Lung microvascular endothelial cell (primary cell): ENCODE measurements at places on chromosomes 13 and 19.

DNA sequence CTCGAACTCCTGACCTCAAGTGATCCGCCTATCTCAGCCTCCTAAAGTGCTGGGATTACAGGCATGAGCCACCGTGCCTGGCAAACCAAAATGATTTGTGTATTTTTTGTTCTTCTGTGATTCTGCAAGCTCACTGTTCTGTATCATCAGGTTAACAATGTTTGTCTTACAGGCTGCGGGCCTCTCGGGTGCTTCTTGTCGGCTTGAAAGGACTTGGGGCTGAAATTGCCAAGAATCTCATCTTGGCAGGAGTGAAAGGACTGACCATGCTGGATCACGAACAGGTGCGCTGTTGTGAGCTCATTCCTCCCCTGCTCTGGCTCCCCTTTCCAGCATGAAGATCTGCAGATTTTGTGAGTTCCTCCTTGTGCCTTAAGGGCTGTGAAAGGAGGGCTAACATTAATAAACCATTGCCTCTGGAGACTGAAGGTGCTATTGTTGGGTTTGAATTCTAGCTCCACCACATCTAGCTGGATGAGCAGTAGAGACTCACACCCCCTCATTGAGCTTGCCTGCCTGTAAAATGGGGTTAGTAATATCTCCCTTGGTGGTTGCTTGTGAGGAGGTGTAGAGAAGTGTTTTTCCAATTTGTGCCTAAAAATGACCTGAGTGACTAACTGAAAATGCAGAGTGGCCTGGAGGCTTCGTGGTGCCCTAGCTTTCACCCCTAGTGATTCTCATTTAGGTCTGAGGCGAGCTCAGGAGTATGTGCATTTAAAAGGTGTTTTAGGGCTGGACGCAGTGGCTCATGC lies 12.9 kb downstream of the SAE1 start:
- DNase-seq = no peak

DNA sequence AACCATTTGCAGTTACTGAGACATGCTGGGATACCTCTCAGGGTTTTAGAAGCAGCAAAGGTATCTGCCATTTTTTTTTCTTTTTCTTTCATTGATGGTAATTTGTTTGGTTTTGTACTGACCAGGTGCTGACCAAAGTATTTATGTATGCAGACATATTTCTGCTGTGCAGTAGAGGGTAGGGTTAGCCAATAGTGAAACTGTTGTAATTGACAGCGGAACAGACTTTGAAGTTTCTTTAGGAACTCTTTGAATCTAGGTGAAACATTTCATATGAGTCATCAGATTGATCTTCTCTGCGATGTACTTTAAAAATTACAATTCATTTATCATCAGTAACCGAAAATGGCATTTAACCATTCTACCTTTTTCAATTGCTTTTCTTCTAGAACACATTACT lies 63.0 kb downstream of the ITGBL1 start:
- DNase-seq = no peak

- DNase-seq = no peak
Observed at GRCh38 chr13:39930544-39931444, 275.3 kb downstream of the COG6 start.

GRCh38 chr13:60075850-60076249 lies 87.9 kb downstream of the DIAPH3 start:
- peak; percentile 0 for DNase-seq

GRCh38 chr13:100515410-100515800 lies 73.2 kb downstream of the GGACT start:
- no peak for DNase-seq

GRCh38 chr19:41088151-41088550 lies at the start of gene CYP2A13:
Gene CYP2A13, plus strand, starts transcription at chr19:41088451. Its CDS starts 21 bp downstream, at chr19:41088472.
- no peak for DNase-seq

DNA sequence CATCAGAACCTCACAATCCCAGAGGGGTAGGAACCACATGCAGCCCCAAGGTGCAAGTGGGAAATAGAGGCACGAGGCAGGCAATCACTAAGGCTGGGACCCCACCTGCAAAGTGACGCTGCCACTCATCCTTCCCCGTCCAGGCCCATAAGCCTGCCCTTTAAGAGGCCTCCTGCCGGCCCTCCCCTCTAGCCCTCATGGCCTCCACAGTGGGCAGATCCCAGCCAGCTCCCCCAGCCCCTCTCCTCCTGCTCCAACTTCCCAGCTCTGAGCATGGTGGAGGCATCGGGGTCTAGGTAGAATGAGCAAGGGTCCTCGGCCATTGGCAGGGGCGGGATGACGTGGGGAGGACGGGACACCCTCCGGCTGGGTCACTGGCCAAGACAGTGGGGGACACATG lies 2.7 kb downstream of the ZSCAN18 start:
- no peak for DNase-seq

- no peak for DNase-seq
Observed at GRCh38 chr19:17184371-17184841, 30.8 kb upstream of the USE1 start.

- no peak for DNase-seq
Observed at GRCh38 chr13:107117327-107118012, 549.5 kb upstream of the ARGLU1 start.

DNA sequence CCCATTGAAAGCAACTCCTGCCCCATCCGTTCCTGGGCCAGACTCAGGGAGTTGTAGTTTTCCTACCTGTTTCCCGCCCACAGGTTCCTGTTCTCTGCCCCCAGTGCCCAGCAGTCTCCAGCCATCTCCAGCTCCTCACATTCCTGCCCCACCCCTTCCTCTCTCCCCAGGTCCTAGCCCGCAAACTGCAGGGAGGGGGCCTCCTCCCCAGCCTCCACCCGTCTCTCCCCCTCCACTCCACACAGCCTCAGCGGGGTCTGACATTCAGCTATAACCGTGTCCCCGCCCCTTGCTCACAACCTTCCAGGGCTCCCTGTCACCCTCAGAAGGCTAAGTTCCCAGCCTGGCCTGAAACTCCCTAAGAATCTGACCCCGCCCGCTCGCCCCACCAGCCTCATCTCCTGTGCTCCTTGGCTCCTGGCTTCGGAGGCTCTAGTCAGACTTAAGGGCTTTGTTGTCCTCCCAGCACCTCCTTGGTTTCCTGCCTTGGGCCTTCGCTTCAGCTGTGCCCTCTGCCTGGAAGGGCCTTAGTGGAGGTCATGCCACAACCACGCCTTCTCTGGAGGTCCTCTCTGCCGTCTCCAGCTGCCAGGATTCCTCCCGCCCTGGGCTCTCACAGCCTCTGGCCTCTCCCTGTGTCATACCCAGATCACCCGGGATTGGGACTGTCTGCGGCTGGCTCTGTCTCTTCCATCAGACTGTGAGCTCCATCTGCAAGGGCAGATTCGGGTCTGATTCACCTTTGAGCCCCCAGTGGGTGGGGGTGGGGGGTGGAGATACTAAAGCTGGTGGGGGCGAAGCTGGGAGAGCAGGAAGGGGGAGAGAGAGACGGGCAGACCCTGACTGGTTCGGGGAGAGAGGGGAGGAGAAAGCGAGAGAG lies 5.1 kb upstream of the SPACA6 start:
- DNase-seq = peak; percentile 39

DNA sequence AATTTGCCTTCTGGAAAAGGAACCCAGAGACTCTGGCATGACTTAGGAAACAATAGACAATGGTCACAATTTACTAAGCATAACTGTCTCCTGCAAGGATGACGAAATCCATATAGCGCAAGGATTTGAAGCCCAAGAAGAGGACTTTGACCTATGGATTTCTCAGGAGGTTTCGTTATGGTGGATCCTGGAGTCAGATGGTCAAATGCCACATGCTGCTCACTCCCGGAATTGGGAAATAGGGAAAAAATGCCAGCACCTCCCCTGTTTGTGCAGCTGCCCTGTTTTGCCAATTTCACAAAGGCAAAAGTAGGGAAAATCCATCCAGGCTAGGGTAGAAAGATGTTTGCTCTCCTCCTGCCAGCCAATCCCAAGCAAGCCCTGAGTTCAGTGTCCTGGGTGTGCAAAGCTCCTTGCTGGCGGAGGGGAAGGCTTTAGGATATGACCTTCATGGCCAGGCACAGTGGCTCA lies 23.4 kb downstream of the RDH8 start:
- DNase-seq = no peak

- DNase-seq = peak; percentile 30
Observed at GRCh38 chr19:19026299-19026971, 6.9 kb downstream of the SUGP2 start.

GRCh38 chr13:107078229-107078765 lies 510.4 kb upstream of the ARGLU1 start:
- no peak for DNase-seq

- DNase-seq = no peak
Observed at GRCh38 chr13:102845289-102845629, 573 bp upstream of the ERCC5 start.

DNA sequence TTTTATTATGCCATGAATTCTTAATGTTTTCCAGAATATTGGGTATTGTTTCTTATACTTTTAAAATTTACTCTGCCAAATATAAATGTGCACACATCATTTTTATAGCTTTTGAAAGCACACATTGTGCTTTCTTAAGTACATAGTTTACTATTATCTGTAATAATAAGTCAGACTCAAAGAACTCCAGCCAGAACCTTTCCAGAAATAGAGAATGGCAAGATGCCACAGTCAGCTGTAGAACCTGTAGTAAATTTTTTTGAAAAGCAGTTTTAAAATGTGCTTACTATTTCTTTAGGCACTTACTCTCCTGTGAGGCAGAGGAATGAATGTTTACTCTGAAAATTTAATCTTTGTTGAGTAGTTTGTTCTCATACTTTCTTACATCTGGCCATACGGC lies 1287.1 kb downstream of the PCDH9 start:
- no peak for DNase-seq

- DNase-seq = no peak
Observed at GRCh38 chr19:5149508-5149907, 180.6 kb downstream of the KDM4B start.

DNA sequence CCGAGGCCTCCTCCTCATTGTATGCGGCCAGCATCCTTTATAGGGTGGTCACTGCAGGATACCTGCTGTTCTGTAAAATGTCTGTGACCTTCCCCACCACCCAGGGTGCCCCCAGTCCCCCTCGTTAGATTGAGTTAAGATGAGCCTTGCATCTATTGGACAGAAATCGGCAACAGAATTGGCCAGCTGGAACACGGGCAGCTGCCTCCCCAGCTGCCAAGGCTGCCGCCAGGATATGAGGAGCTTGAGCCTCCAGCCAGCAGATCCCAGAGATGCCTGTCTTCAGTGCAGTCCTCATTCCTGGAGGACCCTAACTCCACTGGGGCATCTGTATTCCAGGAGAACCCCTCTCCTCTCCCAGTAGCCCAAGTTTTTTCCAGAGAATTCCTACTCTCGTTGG lies 463.0 kb downstream of the TSHZ3 start:
- DNase-seq = no peak

DNA sequence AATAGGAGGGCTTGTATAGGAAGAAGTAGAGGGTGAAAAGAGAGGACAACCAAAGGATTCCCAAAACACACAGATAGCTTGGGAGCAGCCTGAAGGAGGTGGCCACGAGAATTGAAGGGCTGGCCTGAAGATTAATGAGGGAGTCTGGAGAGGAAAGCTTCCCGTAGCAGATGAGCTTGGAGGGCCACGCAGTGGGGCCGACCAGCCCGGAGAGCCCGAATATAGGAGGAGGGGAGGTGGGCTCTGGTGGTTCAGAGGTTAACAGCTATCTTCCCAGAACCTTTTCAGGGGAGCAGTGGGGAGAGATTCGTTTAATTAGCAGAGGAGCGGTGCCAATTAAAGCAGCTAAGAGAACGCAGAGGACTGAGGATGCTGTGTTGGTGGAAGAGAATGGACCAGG lies 154.9 kb downstream of the STK24 start:
- DNase-seq = no peak

DNA sequence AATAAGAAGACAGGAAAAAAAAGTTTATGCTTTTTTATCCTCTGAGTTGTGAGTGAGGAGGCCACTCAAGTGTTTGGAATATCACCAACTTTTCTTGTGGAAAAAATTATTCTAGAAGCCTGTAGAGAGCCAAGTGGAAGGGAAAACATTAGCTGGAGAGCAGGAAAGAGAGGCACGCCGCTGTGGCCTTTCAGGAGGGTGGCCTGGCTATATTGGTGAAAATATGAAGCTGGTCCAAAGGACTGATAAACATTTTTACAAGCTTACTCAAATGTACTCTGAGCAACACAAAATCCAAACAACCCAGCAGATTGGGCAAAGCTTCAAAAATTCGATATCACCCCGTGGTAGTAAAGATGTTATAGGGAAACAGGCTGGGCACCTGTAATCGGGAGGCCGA lies 2.3 kb upstream of the EIF3G start:
- no peak for DNase-seq
